Activated CD8-positive, alpha-beta memory T cell treated with anti-CD3 and anti-CD28 coated beads for 48 hours (primary cell): ENCODE measurements at places on chromosomes 16 and 17.

GRCh38 chr17:38572669-38573365 is 32.9 kb downstream of the SRCIN1 start:
- DNase-seq, result no peak

DNA sequence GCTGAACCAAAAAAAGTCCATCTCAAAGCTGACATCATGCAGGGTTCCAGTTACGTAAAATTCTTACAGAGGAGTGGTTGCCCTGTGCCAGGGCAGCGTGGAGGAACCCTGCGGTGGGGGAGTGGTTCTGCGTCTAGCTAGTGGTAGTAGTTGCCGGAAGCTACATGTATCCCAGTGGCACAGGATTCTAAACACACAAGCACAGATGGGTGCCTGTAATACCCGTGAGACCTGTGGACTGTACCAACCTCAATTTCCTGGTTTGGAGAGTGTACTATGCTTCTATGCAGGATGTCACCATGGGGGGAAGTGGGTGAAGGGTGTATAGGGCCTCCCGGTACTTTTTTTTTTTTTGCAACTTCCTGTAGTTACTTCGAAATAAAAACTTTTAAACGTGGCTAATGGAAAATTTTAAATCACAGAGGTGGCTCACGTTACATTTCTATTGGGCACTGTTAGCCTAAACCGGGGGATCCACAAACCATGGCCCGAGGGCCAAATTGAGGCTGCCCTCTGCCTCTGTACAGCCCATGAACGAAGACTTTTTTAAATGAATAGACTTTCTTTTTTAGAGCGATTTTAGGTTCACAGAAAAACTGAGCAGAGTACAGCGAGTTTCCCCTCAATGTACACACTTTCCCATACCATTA is 38.5 kb downstream of the TBC1D16 start:
- DNase-seq, result peak; percentile 36

DNA sequence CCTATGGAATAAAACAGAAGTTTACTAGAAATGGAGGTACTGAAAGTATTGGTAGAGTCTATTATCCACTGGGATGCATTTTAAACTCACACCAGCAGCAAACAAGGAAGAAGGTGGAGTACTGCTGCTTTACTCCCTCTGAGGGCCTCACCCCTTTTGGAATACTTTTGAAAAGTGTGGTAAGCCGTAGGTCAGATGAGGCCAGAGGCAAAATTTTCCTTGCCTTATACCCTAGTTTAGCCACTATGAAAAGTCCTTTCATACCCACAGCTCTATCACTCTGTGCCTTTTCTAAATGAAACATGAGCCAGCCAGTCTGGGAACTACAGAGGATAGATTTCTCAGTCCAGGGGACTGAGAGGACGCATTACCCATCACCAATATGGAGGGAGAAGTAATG is 14.0 kb downstream of the GDE1 start:
- no peak for DNase-seq

DNA sequence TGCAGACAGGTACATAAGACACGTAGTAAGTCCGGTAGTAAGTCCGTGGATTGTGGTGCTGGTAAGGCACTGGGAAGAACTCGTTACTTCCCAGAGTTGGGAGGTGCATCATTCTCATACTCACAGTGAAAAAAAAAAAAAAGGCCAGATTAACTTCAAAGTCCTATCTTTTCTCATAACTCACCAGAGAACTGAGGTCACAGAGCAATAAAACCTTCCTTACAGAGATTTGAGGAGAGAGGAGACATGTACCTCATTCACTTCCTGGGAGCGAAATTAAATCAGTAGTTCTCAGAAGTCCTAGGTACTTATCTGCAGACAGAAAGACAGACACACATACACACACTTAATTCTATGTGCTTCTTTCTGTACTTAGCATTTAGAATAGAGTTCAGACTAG is 22.5 kb downstream of the MPHOSPH6 start:
- DNase-seq, result no peak

DNA sequence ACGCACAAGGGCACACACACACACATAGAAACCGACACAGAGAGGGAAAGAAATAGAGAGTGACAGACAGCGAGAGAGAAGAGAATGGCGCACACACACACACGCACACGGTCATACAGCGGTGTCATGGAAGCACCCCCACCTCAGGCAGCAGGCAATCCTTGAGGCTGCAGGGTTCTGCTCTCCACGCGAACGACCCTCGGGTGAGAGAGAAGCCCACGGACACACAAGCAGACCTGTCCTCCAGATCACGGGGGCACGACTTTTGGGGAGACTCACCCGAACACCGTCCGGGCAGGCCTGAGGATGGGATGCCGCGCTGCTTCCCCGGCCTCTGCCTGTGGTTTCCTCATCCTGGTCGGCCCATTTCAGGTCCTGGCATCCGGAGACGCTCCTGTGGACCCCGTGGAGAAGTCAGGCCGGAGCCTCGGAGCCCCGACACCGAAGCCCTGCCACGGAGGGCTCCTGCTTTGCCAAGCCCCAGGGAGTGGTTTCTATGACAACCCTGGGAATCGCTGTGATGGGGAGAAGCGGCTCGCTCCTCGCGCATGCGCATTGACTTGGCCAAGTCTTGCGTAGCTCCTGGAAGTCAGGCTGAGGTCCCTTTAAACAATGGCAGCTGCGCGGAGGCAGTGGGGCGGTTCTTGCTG is 118.2 kb upstream of the KCNJ18 start:
- no peak for DNase-seq

DNA sequence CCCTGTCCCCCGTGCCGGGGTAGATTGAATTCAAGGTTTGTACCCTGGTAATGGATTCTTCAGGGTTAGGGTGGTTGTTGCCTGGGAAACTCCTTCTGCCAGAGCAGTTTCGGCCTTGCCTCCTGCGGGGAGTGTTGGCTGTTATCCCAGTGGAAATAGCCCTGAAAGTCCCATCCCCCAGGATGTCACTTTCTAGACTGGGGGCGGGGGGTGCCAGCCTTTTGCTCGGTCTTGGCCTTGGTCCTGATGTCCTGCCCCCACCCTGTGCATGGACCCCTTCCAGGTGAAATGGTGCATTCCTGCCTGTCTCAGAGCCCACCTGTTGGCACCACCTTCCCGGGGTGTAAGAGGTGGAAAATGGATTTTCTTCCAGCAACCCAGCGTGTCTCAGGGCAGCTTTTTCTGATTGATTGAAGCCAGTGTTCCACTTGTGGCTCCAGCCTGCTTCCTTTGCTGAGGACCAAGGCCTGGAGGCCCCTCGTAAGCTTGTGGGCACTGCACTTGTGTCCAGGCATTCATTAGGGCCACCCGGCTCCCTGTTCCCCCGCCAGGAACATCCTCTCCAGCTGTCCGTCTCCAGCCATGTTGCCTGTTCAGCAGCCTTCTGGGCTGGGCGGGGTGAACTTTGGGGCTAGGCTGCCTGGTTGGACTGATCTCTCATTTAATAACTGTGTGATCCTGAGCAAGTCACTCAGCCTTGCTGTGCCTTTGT is 25.6 kb downstream of the MGAT5B start:
- no peak for DNase-seq

- no peak for DNase-seq
Measured at GRCh38 chr17:27535975-27536374, 79.7 kb downstream of the KSR1 start.

- no peak for DNase-seq
Measured at GRCh38 chr16:64089697-64090096, 1032.2 kb downstream of the CDH11 start.

GRCh38 chr17:79517827-79518584 is 92.8 kb downstream of the RBFOX3 start:
- DNase-seq, result no peak

DNA sequence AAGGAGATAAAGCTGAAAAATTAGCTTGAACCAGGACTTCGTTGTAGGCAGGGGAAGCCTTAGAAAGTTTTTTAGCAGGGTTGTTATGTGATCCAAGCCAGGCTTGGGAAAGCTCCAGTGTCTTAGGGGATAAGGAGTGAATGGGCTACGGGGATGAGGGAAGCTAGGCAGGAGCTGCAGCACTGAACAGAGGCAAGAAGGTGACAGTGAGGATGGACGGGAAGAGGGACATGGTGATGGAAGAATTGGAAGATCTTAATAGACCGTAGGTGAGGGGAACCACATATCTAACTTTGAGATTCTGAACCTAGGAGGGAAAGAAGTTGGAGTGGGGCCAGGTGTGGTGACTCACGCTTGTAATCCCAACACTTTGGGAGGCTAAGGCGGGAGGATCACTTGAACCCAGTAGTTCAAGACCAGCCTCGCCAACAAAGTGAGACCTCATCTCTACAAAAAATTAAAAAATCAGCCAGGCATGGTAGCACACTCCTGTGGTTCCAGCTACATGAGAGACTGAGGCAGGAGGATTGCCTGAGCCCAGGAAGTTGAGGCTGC is 3.2 kb downstream of the RHBDL3 start:
- DNase-seq, result no peak

DNA sequence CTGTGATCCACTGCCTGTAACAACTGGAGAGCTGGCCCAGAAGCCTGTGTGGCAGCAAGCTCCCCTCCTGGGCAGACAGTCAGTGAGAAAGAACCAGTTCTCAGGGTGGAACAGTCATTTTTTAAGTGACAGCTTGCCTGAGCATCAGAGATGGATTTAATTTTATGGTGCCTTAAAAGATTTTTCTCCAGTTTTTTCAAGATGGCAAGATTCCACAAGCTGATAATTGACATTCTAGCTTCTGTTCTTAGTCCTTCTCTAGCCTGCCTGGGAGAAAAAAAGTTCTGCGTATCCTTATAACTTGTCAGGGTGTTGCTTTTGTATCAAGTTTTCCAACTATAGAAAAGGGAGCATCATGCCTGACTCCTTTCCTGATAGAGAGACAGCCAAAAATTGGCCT is 21.2 kb downstream of the CALB2 start:
- no peak for DNase-seq

- DNase-seq, result no peak
Measured at GRCh38 chr16:89658221-89658879, 714 bp downstream of the SPATA33 start.

DNA sequence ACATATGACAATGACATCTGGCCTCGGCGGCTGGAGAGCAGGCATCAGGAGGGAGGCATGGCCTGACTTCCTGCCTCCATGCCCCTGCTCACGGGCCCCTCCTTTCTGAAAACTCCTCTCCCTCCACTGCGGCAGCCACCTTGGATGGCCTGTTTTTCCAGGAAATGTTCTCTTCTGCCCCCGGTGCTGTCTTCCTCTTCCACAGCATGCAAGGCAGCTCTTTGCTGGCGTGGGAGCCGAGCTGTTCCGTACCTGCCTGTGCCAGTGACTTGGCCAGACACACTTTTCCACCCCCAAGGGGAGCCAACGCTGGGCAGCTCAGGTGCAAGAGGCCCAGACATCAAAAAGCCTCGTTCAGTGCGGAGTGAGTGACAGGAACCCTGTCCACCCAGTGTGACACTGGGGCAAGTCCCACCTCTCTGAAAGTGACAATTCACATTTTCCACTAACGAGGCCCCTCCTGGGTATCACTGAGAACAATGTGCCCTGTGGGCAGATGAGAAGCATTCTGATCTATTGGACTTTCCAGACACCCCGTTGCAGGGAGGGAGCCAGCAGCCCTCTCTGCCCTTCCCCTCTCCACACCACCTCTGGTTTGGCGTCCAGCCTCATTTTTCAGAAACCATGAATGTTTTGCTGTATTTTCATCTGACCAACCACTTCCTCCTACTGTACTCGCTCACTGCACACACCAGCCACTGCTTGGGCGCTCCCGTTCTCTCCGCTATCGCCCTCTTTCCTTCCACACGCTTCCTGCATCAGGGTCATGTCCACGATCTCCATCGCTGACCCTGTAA is 31.2 kb downstream of the NSMCE1 start:
- peak; percentile 69 for DNase-seq

- DNase-seq, result no peak
Measured at GRCh38 chr17:36720131-36720530, 118.7 kb downstream of the MRM1 start.
